ENCODE measurements at places on chromosomes 5 and 9.

DNA sequence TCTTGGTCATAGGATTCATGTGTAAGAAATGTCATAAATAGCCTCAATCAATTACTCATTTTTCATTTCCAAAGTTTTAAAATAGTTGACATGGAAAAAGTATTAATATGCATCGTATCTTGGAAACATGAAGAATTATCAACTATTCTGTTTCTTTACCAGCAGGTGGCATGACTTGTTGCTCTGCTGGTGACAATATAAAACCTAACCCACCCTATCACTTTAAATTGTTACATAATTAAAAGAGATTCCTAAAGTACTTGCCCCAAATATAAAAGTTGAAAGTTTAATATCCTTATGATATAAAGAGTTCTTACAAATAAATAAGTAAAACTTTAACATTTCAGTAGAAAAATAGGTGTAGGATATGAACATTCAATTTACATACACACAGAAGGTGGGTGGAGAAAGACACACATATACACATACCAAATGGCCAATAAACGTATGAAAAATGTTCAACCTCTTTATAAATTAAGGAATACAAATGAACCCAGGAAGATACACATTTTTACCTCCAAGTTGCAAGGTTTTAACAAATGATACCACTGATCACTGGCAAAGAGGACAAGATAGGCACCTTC is 30.6 kb downstream of the MAP1B start:
- peak; percentile 19 for DNase-seq

DNA sequence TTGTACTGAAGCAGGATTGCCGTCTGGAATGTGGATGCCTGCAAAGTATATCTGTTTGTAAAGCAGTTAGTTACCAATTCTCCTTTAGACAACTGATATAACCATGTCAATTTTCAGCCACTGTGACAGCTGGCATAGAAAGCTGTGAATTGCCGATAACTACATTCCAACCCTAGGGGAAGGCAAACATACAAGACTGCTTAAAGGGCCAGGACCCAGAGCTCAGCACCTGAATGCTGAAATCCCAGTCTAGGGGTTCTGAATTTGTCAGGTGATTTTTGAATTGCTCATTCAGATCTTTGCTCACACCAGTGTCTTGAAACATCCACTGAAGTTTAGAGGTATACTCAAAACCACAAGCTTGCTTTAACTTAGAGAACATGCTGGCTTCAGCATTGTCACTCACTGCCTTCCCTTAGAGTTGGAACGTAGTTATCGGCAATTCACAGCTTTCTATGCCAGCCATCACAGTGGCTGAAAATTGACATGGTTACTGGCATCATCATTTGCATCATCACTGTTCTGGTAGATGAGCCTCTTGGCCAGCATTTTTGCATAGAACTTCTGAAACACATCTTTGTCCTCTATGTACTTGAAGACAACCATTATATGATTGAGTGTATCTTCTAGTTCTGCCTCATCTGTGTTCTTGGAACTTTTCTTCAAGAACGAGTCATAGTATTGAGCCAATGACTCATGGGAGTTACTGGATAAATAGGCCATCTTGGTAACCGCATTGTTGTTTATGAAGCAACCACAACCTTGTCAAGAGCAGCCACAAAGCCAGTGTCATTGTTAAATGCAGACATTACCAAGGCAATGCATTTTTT is 82.1 kb downstream of the CCDC192 start:
- DNase-seq: peak; percentile 58

DNA sequence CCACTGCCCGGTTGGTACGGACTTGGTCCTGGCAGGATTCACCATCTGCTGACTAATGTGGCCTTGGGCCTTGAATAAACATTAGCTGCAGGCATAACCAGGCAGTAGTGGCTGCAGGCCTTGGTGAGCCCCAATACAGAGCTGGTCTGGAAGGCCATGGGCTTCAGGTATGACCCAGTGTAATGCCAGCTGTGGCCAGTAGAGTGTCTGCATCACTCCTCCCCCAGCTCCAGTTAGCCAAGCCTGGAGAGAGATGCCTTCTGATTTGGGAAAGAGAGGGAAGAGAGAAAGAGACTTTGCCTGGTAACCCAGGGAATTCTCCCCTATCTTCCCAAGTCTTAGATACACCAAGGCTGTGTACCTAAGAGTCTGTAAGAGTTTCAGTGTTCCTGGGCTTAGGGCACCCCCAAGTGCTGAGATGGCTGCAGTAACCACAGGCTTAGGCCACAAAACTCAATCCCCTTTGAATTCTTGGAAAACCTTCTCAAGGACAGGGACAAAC is 5.6 kb upstream of the C5 start:
- no peak for DNase-seq

GRCh38 chr9:111236332-111236731 is 93.7 kb downstream of the OR2K2 start:
- no peak for DNase-seq
